HT1080 (cell line): ENCODE measurements at places on chromosomes 3 and 15.
A peak's percentile ranks its signal among the peaks of the same experiment; 100 is the strongest.

- no peak for DNase-seq
Observed at GRCh38 chr15:78928616-78929093, 16.2 kb downstream of the CTSH start.

DNA sequence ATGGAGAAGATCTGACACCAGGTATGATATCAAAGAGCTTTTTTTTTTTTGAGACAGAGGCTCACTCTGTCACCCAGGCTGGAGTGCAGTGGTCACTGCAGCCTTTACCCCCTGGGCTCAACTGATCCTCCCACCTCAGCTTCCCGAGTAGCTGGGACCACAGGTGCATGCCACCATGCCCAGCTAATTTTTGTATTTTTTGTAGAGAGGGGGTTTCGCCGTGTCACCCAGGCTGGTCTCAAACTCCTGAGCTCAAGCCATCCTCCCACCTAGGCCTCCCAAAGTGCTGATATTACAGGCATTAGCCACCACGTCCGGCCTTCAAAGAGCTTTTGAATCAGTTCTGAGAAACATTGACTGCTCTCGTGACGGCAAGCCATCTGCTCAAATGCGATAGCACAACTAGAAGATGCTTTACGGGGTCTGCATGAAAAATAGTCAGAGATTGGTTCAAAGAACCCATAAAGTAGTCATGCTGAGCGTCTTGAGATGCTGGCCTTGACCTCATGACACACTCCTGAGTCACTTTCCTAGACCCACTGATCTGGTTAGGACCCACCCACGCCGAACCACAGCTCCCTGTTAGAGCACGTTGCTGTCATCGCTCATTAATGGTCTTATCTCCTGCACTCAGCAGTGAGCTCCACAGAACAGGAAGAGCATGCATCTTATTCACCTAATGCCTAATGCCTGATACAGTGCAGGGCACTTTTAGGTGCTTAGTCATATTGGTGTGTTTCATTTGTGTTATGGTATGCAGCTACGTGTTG is 57.0 kb upstream of the NR2F2 start:
- peak; percentile 100 for DNase-seq

GRCh38 chr3:160773722-160774121 is 17.7 kb downstream of the PPM1L start:
- no peak for DNase-seq

- no peak for DNase-seq
Observed at GRCh38 chr15:73802431-73803041, 49.4 kb upstream of the INSYN1 start.

DNA sequence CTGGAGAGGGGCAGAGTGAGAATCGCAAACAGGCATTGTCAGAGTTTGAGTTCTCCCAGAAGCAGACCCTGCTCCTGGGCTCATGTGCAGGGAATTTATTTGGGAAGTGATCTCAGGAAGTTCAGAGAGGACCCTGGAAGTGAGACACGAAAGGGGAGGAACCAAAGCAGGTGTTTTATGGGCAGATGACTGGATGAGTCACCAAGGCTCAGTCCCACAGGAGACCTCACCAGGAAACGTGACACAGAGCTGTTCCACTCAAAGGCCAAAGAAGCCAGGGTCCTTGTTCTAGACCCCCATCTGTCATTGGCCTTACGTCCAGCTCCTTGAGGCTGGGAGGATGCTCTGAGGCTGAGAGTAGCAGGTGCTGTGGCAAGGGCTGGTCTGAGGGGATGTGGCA is 43.4 kb upstream of the SEC22A start:
- peak; percentile 72 for DNase-seq

- no peak for DNase-seq
Observed at GRCh38 chr3:73582535-73582934, 42.2 kb downstream of the PDZRN3 start.

DNA sequence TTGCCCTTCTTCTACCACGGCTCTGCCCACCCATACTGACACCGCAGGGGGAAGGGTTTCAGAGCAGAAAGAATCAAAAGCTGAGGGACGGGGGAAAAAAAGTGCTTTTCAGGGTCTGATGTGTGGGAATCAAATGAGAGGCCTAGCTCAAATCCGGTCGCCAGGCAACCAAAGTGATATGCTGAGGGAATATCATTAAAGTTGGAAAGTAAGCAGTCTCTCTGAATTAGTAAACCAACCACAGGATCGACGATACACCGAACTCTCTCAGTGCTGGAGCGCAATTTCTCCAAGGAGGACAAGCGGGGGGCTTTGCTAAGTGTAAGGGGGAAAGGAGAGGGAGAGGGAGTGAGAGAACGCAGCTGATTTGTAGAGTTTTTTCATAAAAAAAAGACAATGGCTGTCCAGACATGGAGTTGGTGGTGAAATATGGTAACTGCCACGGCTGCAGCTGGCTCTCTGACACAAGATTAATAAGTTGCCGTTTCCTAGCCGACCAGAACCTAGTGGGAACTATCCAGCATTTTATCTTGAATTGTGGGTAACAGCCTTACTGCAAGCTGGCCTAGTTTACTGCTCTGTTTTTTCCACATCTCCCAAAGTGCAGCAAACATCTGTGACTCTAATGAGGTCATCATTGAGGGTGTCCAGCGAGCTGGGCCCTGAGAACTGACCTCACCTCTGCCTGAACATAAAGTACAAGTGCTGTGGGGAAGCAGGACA is 530.2 kb downstream of the SOX2 start:
- DNase-seq = no peak

- DNase-seq = no peak
Observed at GRCh38 chr3:72388117-72388516, 460.1 kb downstream of the SHQ1 start.

- peak; percentile 43 for DNase-seq
Observed at GRCh38 chr3:113225286-113225685, 13.9 kb downstream of the BOC start.

DNA sequence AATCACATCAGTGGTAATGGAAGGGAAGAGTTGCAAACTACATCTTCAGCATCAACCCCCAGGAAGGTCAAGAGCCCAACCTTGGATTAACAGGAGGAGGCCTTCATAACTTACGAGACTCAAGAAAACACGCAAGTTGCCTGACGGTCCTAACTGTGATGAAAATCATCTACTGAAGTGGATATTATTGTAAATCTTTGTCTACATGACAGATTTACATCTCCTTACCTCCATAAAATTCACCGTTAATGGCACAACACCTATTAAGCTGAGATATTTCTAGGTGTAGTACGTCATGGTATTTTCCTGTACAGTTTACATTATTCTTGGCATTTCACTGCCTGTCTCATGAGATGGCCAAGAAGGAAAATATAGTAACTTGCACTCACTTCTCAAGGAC is 332.0 kb downstream of the NSUN3 start:
- DNase-seq = no peak

DNA sequence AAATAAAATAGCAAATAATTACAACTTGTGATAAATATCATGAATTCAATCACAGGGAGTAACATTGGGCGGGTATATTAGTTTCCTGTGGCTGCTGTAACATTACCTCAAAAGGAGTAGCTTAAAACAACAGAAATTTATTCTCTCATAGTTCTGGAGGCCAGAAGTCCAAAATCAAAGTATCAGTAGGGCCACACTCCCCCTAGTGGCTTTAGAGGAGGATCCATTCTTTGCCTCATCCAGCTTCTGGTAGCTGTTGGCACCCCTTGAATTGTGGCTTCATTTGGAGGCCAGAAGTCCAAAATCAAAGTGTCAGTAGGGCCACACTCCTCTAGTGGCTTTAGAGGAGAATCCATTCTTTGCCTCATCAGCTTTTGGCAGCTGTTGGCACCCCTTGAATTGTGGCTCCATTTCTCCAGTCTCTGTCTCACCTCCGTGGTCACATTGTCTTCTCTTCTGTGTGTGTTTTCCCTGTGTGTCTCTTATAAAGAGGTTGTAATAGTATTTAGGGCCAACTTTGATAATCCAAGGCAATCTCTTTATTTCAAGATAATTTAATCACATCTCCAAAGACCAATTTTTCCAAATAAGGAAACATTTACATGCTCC is 3.1 kb upstream of the CFAP20DC start:
- peak; percentile 42 for DNase-seq

DNA sequence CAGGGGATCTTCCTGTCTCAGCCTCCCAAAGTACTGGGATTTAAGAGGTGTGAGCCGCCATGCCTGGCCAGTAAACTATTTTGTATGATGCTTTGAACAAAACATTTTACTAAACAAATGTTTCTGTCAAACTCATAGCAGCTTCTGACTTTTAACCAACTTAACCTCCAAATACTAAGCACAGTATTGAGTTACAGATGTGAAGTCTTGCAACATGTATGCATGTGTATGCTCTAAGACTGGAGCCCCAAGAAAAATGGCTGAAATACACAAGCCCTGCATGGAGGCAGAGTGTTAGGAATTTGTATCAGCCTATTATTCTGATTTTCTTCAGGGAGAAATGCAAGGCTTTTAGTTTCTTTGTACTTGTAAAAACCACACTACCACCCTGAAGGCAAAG is 137.1 kb downstream of the CBLB start:
- no peak for DNase-seq

DNA sequence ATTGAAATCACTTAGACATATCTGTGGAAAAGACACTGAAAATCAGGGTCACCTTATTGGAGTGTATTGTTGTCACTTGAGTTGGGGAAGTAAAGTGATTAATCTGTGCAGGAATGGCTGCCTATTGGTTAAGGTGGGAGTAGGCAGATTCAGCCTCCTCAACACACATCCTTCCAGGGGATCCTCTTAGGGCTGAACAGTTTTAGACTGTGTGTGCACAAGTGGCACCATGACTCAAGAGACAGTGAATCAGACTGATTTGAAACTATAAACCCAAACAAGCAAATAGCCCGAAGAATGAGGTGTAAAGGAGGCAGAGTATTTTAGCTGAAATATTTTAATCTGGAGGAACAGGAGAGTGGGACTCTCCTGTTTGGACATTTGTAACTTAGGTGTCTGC is 4.9 kb downstream of the ABHD17C start:
- DNase-seq = no peak

GRCh38 chr3:190734490-190734889 is 128.0 kb downstream of the GMNC start:
- DNase-seq = no peak

DNA sequence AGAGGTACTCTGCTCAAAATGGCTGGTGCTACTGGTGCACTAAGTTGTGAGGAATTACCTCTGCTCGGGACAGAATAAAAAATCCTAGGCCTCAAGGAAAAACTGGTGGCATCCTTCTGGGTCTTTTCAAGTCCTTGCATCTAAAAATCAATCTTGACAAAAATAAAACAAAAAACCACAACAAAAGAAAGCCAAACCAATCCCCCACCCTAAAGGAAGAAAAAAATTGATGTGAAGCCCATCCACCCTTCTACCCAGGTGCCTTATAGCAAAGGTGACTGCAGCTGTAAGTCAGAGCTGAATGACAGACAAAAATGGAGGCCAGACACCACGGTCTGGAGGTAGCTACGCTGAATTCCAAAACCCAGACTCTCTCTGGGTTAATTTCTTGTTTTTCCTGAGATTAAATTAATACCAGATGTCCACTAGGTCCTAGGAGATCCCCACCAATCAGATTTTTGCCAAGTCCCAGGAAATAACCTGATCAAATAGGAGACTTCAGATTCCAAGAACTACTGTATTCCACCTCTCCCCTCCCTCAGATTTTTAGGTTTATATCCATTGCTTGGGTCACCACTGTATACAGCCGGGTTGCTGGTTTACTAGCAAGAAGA is 33.5 kb downstream of the ABCC5 start:
- DNase-seq = no peak

DNA sequence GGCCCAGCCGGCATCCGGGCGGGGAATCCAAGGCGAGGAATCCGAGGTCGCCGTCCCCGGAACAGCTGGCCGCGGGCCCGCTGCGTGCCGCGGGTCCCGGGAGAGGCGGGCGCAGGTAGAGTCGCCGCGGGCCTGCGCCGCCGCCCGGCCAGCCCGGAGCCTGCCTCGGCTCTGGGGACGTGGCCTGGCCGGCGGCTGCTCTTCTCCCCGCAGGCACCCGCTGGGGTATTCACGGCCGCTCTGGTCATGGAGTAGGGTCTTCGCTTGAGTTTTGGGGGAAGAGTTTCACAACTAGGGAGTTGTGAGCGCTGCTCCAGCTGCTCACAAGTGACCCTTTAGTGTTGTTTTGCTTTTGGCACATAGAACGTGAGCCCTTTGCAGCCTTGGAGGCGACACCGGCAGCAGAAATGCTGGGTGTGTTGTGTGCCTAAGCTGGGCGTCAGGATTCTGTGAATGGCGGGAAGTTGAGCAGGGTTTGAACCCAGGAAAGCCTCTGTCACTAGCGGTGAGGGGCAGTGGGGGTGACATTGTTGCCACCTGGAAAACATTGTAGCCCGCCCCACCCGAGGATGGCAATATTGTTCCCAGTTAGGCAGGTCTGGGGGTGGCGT is 4.0 kb downstream of the TRIM71 start:
- DNase-seq = no peak

GRCh38 chr3:37751967-37752648 is 109.6 kb upstream of the CTDSPL start:
- no peak for DNase-seq

DNA sequence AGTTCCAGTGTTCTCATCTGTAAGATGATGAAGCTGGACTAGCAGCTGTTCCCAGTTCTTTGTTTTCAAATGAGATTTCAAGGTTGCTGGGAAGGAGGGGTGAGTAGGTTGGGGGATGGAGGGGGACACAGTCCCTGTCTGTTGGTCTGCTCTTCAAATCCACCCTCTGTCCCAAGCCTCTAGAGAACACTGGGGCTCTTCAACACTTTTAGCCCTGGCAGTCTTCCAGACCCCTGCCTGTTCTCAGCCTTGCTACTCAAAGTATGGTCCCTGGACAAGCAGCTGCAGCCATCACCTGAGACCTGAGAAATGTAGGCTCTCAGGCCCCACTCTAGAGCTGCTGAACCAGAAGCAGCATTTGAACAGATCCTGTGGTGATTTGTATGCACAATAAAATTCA is 41.3 kb downstream of the NEK11 start:
- no peak for DNase-seq

DNA sequence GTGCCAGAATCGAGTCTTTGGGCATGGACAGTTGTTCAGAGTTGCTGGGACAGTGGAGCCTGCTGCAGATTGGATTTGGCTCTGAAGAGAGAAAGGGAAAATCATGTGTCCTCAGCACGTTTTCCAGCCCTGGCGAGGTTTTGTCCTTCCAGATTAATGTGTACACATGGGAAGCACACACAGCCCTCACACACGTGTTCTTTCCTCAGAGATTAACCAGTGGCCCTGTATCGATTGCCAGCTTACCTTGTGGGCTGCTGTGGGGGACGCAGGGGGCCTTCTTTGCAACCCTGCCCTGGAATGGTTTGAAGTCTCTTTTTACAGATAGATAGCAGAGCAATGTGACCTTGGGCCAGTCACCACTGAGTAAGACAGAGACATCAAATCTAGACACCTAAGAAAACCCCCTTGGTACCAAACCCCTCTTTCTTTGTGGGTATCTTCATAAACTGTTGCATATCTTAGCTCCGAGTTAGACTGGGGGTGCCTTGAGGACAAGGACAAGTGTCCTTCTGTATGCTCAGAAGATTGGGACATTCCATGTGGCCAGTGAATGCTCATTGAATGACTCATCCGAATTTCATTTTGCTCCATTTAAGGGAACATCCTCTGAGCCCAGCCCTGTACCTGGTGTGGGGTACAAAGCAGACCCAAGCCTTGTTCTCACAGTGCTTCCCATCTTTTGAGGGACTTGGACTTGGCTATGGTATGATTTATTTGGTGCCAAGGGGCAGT is 48.0 kb downstream of the SMAD6 start:
- DNase-seq = peak; percentile 58

- DNase-seq = no peak
Observed at GRCh38 chr15:96947296-96948229, 617.1 kb downstream of the NR2F2 start.

- DNase-seq = peak; percentile 27
Observed at GRCh38 chr15:60172143-60172542, 168.0 kb downstream of the FOXB1 start.
